Stimulated activated CD4-positive, alpha-beta T cell treated with anti-CD3 and anti-CD28 coated beads, Interleukin-15, amount 100 ng/mL, for 1 hour (primary cell): ENCODE measurements at places on chromosomes 6 and 20.

DNA sequence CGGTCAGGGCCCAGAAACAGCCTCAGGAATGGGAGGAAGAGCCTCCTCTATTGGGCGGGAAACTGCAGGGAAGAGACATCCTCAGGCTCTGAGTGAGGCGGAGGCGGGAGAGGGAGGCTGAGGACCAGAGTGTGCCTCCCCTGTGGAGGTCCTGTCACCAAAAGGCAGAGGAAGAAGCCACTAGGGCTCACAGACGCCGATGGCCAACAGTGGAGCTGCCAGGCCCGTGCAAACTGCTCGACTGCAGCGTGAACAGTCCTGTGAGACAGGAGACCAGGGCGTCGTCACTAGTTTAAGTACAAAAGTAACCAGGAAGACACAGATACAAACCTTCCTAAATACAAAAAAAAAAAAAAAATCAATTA, 82.7 kb downstream of the TAF4 start:
- no peak for DNase-seq

GRCh38 chr6:105804000-105804399, 282.1 kb upstream of the PRDM1 start:
- no peak for DNase-seq

GRCh38 chr6:20805021-20805420, 270.8 kb downstream of the CDKAL1 start:
- DNase-seq, result no peak

DNA sequence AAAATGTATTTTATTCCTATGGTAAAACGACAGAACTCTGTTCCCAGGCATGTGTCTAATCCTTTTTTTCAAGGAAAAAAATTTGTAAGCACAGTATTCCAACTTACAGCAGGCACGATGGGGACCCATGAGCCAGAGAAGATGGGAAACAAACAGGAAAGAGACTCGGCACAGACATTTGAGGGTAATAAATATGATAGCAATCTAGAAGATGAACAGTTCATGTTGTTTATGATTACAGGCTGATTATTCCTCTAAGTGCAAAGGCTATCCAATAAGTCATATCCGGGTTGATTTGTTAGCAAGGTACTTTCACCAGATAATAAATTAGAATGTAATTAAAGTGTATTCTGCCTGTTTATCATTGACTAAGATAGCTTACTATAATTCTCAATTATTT, 43.2 kb downstream of the PDSS2 start:
- no peak for DNase-seq

DNA sequence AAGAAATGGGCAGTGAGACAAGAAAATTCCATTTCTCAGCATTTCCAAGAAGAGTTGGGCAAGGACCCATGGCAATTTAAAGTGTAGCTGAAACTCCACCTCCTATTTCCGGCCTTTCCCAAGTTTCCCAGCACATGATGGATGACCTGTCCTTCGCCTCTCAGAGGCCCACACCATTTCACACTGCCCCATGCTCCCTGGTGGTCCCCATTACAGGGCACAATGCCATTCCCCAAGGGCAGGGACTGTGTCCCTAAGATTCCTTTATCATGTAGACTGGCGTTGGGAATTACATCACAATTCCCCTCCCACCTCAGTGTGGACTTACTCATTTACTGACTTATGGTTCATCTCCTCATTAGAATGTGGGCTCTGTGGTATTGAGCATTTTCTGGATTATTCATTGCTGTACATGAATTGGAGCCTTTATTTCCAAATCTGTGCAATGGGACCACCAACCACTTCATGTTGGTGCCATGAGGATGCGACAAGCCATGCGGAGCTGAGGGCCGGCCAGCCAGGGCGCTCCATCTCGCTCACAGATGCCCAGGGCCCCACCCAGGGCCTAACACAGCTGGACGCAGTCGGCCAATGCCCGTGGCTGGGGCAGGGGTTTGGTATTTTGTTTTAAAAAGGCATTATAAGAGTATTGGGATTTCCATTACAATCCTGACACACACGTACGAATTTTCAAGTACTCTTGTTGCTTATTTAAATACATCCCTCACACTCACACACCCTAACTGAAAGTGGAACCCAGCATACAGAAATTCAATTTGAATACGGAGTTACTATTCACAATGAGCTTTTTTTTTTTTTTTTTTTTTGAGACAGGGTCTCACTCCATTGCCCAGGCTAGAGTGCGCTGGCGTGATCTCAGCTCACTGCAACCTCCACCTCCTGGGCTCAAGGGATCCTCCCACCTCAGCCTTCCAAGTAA, 5.4 kb downstream of the ACSS1 start:
- no peak for DNase-seq

DNA sequence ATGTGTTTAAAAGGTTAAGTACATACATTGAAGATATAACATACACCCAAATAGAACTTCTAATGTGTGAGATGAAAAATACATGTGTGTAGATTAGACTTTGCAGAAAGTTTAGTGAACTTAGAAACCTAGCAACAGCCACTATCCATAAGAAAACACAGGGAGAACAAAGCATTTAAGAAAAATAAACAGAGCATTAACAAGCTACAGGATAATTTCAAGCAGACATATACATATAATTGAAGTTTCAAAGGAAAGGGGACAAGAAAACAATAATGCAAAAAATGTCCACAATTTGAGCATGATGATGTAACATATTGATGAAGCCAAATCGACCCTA, 18.2 kb upstream of the THBS2 start:
- DNase-seq, result no peak

DNA sequence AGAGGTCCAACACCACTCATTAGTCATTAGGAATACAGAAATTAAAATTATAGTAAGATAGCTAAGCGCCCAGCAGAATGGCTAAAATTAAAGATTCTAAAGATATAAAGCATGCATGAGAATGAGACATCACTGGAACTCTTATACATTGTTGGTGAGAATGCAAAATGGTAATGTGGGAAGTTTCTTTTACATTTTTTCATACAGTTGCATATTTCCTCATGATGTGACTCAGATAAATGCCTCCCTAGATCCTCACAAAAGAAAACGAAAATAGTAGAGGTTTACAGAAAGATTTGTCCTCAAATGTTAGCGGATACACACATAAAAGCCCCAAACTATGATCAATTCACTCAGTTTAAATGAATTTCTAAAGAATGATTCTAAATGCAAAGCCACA, 633.7 kb upstream of the GJE1 start:
- no peak for DNase-seq

GRCh38 chr6:13924146-13924948, 405 bp upstream of the RNF182 start:
- peak; percentile 14 for DNase-seq
